Endothelial cell (in vitro differentiated cells): ENCODE measurements at places on chromosomes 12 and 14.

DNA sequence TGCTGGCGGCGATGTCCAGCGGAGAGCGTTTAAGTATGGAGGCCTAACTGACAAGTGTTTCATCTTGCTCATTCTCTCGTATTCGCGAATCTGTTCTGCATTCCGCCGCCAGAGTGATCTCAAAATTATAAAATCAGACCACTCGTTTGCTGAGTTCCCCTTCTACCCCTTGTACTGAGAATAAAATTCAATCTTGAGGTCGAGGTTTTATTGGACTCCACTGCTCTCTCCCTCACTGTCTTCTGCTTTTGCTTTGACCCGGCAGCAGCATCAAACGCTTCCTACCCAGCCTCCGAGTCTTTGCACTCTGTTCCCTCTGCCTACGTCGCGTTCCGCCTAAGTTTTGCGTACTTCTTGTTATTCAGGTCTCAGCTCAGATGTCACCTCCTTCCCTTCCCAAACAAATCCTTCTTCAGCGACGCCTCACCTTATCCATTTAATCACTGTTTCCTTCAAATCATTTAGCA lies 462 bp downstream of the KNTC1 start:
- no peak for DNase-seq

DNA sequence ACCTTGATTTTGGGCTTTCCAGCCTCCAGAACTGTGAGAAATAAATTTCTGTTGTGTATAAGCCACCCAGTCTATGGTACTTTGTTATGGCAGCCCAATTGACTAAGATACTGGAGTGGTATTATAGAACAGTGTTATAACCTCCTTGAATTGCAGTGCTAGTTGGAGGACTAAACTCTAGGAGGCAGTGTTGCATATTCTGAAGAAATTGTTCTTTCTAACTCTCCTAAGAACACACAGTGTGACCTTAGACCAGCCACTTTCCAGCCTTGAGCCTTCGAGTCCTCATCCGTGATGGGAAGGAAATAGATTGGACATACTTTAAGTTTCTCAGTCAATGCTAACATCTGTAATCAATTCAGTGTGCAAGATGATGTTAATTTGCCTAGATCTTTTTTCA lies 22.4 kb upstream of the LRRC10 start:
- no peak for DNase-seq

- DNase-seq = no peak
Observed at GRCh38 chr12:75774261-75775052, 257.1 kb downstream of the PHLDA1 start.

DNA sequence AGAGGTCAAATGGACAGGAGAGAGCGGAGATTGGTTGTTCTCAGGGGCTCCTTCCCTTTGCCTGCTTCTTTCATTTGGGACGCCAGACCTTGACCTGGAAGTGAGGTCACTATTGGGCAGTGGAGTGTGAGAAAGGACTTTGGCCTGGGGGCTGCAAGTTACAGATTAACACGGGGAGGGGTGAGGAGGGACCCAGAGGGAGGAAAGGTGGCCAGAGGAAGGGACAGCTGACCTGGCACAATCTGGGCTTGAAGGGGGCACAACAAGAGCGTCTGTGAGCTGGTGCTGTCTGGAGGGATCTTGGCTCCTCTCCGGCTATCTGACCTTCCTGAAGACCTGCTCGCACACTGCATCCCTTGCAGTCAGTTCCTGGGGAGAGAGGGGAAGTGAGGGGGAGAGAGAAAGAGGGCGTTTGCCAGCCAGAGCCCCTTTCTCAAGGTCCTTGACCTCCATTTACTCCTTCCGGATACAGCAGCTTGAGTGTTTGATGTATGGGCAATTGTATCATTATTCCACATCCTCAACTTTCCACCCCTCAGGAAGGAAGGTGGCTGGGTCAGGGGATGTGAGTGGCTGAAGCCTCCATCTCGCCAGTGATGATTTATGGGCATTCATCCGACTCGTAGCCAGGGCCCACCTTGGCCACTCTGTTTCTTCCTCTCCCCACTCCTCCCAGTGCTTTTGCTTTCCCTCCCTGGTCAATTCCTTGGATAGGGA lies 4.7 kb downstream of the RBP5 start:
- no peak for DNase-seq
